ENCODE measurements at places on chromosomes 5 and 9.

DNA sequence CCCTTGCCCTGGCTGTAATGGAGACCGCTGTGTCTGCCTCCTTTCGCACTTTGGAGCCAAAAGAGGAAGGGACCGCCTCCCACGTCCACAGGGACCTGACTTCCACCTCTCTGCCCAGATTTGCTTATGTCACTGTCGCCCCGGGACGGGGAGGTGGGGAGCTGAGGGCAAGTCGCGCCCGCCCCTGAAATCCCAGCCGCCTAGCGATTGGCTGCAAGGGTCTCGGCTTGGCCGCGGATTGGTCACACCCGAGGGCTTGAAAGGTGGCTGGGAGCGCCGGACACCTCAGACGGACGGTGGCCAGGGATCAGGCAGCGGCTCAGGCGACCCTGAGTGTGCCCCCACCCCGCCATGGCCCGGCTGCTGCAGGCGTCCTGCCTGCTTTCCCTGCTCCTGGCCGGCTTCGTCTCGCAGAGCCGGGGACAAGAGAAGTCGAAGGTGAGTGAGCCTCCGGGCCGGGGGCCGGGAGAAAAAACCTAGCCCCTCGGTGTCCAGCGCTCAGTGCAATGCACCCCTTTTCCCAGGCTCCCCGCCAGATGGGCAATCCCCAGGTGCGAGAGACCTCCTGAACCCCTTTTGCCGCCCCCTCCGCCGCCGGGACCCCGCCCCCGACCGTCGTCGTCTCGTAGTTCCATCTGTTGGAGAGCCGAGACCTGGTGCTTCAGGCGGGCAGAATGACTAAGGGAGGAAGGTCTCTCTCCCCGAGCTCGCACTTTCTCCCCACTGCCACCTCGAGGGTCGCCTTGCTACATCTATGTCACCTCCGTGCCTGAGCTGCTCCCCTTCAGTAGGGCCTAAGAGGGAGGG lies at the start of gene GPX3:
TSS of gene GPX3 (plus strand) at position 288 of the 807 bp plus-strand sequence. CDS start at position 352, 64 bp downstream.
- DNase-seq: peak; percentile 84

DNA sequence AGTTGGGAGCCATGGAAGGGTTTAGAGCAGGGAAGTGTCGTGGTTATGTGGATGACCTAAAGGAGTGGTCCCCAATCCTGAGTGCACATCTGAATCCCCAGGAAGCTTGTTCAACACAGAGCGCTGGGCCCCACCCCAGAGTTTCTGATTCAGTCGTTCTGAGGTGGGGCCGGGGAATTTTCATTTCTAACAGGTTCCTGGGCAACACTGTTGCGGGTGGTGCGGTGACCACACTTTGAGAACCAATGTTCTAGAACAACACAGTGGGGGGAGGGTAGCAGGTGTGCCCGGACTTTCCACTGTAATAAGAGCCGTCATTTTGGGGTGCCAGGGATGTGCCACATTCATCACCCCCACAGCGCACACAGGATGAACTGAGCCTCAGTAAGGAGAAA lies 39.3 kb downstream of the DUSP1 start:
- no peak for DNase-seq

GRCh38 chr9:116450378-116451139 lies 236.5 kb upstream of the TRIM32 start:
- DNase-seq: no peak

GRCh38 chr5:23820765-23821471 lies 313.5 kb downstream of the PRDM9 start:
- DNase-seq: no peak

DNA sequence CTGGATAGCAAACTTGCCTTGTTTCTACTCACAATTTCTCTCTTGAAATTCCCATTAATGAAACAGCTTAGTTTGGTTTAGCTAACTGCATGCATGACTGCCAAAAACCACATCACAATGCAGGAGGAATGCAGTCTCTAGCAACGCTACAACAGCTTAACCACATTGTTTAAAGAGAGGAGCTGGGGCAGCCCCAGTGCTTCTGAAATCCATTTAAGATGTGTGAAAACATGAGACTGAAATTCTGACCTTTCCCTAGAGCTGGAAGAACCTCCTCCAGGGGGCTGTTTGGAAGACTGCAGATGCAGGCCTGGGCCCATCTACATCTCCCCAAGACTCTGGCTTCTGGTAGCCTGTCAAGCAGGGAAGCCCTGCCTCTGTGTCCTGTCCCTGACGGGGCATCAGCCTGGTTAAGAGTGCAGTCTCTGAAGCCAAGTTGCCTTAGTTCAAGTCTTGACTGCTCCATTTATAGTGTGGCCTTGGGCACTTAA lies 157.1 kb downstream of the ZNF462 start:
- DNase-seq: no peak

DNA sequence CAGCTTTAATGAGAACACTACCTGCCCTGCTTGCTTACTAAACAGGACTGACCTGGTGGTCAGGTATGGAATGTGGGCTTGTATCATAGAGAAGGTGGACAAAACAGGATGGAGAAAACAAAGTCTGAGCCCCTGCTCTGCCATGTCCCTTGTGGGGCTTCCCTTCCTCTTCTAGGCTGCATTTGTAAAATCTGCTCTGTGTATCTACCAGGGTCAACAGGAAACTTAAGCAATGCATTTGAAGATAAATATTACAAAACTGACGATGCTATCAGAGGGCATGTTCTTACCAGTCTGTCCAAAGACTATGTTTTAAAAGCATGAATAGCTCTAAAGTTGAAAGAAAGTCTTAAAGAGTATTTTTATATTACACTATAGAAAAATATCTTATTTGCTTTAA lies 228.7 kb downstream of the DCP2 start:
- DNase-seq: no peak

DNA sequence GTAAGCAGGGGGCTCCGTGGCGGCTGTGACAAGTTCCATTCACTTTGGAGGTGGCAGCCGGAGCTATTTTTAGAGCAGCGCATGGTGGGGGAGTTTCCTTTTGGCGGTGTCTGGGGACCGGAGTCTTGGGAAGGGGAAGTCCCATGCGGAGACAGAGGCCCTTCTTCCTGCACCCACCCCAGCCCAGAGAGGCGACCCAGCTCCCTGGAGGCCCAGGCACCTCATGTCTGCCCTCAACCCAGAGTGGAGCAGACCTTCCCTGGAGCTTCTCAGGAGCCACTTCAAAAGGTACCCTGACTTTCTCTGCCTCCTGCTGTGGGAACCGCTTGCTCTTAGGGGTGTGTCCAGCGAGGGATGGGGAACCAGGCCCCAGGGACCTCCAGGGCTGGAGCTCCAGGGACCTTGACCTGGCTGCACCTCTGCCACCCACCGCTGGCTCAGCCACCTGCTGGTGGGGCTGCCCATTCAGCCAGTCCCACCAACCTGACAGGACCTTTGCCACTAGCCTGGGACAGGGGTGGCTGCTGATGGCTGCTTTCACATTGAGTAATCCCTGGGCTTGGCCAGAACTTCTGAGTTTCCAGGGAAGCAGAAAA lies 34.1 kb downstream of the NEK6 start:
- no peak for DNase-seq

- no peak for DNase-seq
Observed at GRCh38 chr5:119318256-119318894, 37.4 kb upstream of the TNFAIP8 start.

- DNase-seq: no peak
Observed at GRCh38 chr9:105242557-105242956, 1.9 kb upstream of the SLC44A1 start.

DNA sequence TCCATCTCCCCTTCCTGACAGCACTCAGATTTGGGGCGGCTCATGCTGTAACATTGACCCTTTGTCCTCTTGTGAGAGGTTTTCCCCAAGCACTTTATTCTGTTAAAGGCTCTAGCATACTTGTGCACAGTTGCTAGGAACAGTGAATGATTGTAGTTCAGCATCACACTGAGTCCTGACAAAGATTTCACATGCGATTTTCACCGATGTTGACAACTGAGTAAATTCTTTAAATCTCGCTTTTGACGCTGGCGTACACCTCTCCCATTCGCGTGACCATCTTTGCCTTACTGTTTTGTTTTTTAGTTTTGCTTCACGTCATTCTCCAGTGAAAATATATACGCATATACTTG lies 780 bp downstream of the CDC37L1 start:
- no peak for DNase-seq

DNA sequence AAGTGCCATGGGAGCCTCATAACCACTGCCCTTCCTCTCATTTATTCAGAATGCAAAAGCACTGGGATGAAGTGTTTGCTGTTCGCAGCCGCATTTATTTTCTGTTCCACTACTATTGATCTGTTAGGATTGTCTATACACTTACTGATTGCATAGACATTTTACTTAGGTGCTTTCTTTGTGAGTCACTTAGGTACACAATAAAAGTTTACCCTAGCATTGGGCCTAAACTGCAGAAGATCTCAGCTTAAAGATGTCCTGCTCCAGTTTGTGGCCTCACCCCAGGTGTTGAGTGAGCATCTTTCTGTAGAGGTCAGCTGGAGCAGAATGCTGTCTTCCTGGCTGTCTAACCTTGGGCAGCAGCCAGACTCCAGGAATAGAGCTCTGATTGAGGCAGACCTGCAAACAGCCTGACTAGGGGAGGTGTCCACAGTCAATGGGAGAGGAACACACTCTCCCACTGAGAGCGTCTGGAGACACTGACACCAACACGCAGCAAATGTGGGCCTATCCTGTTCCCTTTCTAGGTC lies 54.0 kb downstream of the GPR21 start:
- DNase-seq: no peak

DNA sequence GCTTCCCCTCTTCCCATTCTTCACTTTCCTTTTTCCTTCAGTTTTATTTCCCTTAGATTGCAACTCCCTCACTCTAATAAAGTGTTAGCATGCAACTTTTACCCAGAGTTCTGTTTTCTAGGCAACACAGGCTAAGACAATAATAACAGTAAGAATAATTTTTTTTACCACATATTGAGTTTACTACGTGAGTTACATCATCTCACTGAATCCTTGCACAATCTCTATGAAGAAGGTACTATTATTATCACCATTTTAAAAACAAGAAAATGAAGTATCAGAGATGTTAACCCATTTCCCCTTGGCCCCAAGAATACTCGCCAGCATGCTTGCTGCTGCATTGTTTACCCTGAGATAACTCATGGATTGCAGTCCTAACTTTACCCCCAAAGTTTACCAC lies 53.7 kb upstream of the SMIM32 start:
- DNase-seq: no peak

- no peak for DNase-seq
Observed at GRCh38 chr9:8569823-8570222, 770.2 kb upstream of the DMAC1 start.

GRCh38 chr9:89928106-89928505 lies 323.3 kb downstream of the GADD45G start:
- DNase-seq: no peak

DNA sequence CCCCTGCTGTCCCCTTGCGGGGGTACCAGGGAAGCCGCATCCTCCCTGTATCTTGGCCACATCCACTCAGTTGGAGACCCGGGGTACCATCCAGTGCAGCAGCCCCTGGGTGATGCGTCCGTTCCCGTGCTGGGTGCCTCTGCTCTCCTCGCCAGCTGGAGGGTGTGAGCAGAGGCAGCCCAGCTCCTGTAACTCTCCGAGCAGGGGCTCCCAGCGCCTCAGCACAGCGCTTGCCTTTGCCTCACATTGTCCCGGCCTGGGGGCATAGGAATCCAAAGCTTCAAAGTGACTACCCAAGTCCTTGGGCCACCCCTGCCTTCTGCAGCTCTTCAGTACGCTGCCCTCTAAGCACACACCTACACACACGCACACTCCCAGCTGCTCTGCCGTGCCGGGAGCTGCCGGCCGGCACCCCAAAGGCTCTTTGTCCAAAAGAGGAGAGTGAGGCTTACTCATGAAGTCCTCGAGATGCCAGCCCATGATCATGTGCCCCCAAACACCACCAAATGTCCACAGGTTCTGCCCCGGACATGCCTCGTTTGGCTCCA lies 733 bp downstream of the ANGPTL2 start:
- no peak for DNase-seq

- DNase-seq: no peak
Observed at GRCh38 chr9:132755096-132755495, 84.8 kb downstream of the GTF3C4 start.

DNA sequence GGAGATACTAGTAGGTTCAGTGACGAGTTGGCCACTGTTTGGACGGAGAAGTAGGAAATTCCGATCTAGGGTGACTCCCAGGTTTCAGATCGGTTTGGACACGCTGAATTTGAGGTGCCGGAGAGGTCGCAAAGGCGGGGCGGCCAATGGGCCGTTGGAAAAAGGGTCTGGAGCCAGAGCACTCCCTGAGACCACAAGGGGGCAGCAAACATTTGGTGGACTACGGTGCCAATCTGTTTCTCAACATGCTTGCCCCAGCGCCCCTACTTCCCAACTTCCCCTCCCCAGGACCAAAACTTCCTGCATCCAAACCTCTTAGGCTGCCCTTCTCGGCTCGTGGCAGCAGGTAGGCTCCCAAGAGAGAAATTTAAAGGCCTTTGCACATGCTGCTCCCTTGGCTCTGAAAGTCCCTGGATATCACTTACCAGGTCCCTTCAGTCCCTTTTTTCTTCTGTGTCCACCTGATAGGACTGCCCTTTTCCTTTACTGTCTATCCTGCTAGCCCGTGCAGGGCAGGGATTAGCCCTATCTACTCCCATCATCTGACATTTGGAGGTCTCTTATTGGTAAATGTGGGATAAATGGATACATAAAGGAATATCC lies 992 bp upstream of the RPP25L start:
- no peak for DNase-seq

- no peak for DNase-seq
Observed at GRCh38 chr5:175778951-175779503, 92.4 kb upstream of the CPLX2 start.

DNA sequence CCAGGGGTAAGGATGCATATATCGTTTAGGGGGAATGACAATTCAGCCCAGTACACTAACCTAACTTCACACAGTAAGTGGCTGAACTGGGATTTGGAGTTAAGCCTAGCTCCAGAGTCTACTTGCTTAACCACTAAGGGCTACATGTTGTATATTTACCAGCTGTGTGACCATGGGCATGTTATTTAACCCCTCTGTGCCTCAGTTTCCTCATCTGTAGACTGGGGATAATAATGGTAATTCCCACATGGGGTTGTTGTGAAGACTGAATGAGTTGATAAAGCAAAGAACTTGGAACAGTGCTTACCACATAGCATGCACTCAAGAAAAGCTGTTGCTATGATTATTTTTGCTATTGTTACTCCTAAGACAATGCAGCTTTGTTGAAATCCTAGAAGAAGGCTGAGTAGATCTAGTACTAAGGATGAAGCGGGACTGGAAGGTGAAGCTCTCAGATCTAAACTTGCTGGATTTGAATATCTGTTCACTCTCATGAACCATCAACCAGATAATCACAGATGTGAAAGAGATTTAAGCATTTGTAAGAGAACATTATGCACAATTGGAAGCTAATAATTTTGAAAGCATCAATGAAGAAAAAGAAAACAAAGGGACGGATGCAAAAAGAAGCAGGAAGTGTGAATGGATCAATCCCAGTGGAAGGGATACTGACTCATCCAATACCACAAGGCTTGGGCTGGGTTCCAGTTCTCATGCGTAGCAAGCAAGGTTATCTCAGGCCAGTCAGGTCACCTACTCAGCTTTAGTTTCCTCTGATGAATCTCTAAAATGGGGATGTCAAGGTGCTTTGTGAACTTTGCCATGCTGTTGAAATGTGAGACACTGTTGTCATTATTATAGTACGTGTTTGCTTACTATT lies 78.5 kb upstream of the TBC1D2 start:
- no peak for DNase-seq

- no peak for DNase-seq
Observed at GRCh38 chr9:1916655-1917054, 98.5 kb upstream of the SMARCA2 start.

GRCh38 chr9:2262386-2263071 lies 247.4 kb downstream of the SMARCA2 start:
- no peak for DNase-seq
